ENCODE measurements at places on chromosomes 12 and 14. TPM values are rescaled to one million over a fixed set of nuclear protein-coding genes. Genes with fewer than 3 reads are reported as not detected.

GRCh38 chr12:120230326-120230973 lies 29.5 kb upstream of the RPLP0 start:
- no peaks in the 10 kb centered on the region for H3K27me3 ChIP-seq
- H3K4me3 ChIP-seq: peak overlapping the region; percentile 73
- H3K27ac ChIP-seq: peak overlapping the region; percentile 97
- H3K4me1 ChIP-seq: peaks cover 97% of the 10 kb centered on the region
- H3K36me3 ChIP-seq: peaks cover 6% of the 10 kb centered on the region

- peak; percentile 54 for DNase-seq
- peaks cover 61% of the 10 kb centered on the region for H3K4me1 ChIP-seq
- H3K27me3 ChIP-seq: no peaks in the 10 kb centered on the region
- H3K27ac ChIP-seq: peak overlapping the region; percentile 54
Measured at GRCh38 chr12:116924558-116925453, 14.1 kb downstream of the FBXW8 start.

GRCh38 chr14:99537399-99537798 lies 56.2 kb downstream of the CCNK start:
- H3K4me3 ChIP-seq: no peak overlapping the region
- no peaks in the 10 kb centered on the region for H3K4me1 ChIP-seq
- H3K27ac ChIP-seq: no peak overlapping the region
- no peaks in the 10 kb centered on the region for H3K27me3 ChIP-seq
- no peak for DNase-seq

DNA sequence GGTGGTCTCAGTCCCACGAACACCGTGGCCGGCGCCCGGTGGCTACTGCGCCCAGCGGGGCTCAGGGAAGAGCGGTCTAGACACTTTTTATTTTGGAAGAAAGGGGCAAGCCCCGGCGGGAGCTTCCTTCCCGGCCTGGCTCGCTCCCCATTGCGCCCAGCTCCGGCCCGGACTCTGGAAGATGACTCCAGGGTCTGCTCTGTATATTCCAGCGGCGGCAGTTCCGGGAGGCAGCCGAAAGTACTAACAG lies 225.1 kb upstream of the CRY1 start:
- DNase-seq: peak; percentile 14
- peaks cover 37% of the 10 kb centered on the region for H3K4me1 ChIP-seq
- H3K36me3 ChIP-seq: no peaks in the 10 kb centered on the region
- H3K27me3 ChIP-seq: peaks cover 16% of the 10 kb centered on the region
- peak overlapping the region; percentile 26 for H3K27ac ChIP-seq

The GPR65 gene
- 8.0 TPM for total RNA-seq

DNA sequence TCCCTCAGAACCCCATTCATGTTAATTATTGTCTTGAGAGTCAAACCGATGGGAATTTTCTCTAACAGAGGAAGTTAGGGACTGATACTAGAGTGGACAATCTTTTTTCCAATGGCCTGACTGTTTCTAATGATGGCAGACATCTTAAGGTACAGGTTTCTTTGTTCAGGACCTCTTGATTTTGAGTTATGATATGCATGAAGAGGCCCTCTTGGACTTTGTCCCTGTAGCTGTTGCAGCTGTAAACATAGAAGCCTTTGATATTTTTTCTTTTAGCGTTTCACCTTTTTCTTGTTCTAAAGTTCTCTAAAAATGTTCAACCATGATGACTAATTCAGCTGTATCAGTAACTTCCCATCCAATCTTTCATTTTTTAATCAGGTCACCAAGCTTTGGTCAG lies 53.0 kb downstream of the LGR5 start:
- H3K27ac ChIP-seq: no peak overlapping the region
- H3K4me3 ChIP-seq: no peak overlapping the region
- DNase-seq: no peak
- no peaks in the 10 kb centered on the region for H3K27me3 ChIP-seq
- H3K4me1 ChIP-seq: no peaks in the 10 kb centered on the region
- H3K36me3 ChIP-seq: no peaks in the 10 kb centered on the region

GRCh38 chr14:100898935-100899883 lies 4.3 kb downstream of the RTL1 start:
- DNase-seq: no peak
- H3K36me3 ChIP-seq: no peaks in the 10 kb centered on the region
- H3K4me3 ChIP-seq: no peak overlapping the region
- H3K27ac ChIP-seq: no peak overlapping the region

The TSHR gene
- 0.47 TPM for total RNA-seq

DNA sequence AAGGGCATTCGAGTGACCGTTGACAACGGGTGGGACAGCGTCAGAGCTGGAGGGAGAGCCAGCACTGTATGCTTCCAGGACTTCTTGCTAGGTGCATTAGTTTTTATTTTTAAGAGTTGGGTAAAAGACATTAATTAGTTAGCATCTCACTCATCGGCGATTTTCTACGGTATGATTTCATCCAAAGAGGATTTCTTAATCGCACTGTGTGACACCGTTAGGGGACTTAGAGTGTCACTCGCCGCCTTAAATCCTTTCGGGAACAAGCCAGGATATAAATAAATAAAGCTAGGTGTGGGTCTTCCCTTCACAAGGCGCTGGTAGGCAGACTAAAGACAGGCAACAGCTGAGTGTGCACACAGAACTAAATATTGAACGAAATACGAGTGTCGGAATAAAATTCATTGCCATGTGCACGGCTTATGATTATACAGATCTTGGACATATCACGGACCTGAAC lies 869 bp upstream of the NOVA1 start:
- no peak for DNase-seq
- H3K36me3 ChIP-seq: no peaks in the 10 kb centered on the region
- H3K4me3 ChIP-seq: no peak overlapping the region
- H3K4me1 ChIP-seq: no peaks in the 10 kb centered on the region
- H3K27me3 ChIP-seq: peaks cover 24% of the 10 kb centered on the region

The PPP4R4 gene
- 2.2 TPM for total RNA-seq

DNA sequence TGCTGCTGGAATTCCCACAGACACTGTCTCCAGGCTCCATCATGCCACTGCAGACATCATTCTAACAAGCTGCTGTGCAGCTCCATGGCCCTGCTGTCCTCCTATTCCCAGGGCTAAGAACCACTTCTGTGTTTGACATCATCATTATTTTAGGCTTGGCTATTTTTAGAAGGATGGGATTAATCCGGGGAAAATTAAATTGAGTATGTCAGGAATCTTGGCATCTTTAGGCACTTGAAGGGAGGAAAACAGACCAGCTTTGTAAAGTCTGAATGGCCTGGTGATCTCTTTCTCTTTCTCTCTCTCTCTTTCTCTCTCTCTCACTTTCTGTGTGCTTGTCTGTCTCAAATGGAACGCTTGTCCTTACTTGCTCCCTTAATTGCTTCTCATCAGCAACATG lies 568.3 kb upstream of the FLRT2 start:
- H3K4me1 ChIP-seq: no peaks in the 10 kb centered on the region
- H3K27ac ChIP-seq: no peak overlapping the region
- H3K4me3 ChIP-seq: no peak overlapping the region
- H3K36me3 ChIP-seq: no peaks in the 10 kb centered on the region
- no peak for DNase-seq
- H3K27me3 ChIP-seq: no peaks in the 10 kb centered on the region

- no peak overlapping the region for H3K27ac ChIP-seq
- no peaks in the 10 kb centered on the region for H3K36me3 ChIP-seq
- no peak overlapping the region for H3K4me3 ChIP-seq
- H3K4me1 ChIP-seq: no peaks in the 10 kb centered on the region
- no peak for DNase-seq
Measured at GRCh38 chr12:80168936-80169335, 69.6 kb downstream of the OTOGL start.

The PDE3A gene
- total RNA-seq: not detected

The TAS2R43 gene
- total RNA-seq: 0.76 TPM
